ENCODE measurements at places on chromosomes 4 and X.

DNA sequence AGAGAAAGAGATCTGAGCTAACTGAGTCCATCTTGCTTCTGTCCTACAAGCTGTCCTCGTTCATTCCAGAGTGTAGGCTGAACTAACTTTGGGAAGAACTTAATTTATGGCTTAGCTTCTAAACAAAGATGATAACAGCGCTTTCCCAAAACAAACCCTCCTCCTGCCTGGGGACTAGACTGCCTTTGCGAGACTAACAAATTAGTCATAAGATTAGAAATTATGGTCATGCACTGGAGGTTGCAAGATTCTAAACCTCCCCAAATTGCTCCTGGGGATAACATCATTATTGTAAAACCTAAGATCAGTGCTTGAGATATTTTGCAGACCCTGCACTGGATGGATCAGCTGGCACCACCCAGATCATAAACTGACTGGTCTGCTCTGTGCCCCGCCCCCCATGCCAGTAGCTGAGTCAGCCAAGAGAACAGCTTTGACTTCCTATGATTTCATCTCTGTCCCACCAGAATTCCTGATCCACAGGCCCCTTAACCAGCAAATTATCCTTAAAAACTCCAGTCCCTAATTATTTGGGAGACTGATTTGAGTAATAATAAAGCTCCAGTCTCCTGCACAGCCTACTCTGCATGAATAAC, 883.3 kb downstream of the TRIML1 start:
- DNase-seq: no peak

- DNase-seq: no peak
Measured at GRCh38 chrX:121050781-121051180, 3.4 kb downstream of the GLUD2 start.

DNA sequence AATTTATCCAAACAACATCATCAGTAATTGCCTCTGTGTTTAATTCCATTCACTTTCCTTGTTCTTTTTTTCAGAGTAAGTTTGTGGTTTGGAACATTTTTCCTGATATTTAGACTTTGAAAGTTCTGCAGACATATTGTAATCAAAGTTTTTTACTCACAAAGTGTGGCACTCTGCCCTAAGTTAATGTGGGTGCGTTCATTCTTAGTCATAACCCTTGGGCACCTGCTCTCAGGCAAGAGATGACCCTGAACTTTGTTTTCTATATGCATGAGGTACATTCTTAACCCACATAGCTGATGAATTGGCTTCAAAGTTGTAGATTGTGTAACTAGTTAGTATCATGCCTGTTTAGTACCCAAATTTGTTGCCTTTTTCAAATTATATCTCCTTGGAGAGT, 424.3 kb downstream of the GRXCR1 start:
- DNase-seq: no peak

GRCh38 chr4:95050980-95051701, 293.4 kb downstream of the BMPR1B start:
- no peak for DNase-seq

DNA sequence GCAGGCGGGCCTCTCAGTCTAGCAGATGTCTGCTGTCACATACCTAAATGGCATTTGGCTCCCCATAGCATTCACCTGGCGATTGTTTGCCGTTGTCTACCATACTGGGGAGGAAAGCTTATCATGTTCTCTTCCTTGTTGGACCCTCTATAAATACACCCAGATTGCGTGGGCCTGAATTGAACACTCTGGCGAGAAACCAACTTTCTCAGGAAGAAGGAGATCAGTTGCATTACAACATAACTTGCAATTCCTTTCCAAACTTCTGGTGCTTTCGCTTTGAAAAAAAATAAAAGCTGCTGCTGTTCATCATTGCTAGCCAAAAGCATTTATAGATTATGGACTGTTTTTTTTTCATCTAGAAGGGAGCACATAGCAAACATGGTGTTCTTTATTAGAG, 230.0 kb upstream of the GPC4 start:
- no peak for DNase-seq

DNA sequence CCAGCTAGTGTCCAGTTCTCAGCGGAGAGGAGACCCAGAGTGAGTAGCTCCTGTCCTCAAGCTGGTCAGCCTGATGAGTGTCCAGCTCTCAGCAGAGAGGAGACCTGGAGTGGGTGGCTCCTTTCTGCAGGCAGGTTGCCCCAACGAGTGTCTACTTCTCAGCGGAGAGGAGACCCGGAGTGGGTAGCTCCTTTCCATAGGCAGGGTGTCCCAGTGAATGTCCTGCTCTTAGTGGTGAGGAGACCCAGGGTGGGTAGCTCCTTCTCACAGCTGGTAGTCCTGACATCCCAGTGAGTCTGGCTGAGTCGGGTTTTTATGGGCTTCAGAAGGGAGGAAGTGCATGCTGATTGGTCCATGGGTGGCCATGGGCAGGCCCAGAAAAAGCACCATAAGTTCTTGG, 55.7 kb upstream of the NUDT6 start:
- DNase-seq: no peak

DNA sequence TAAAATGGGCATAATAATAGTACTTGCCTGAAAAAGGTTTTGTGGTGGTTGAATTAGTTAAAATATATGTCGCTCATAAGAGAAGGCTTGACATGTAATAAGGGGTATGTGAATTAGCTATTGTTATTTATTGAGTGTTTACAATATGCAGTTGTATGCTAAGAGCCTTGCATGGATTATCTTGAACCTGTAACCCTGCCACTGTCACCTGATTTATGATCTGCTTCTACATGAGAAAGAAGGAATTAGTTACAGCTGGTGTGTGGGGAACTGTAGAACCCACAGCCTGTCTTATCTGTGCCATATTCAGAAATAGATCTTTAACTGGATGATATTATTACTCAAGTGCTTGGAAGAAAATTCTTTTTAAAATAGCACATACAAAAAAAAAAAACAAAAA, 227.7 kb downstream of the LDB2 start:
- DNase-seq: no peak

GRCh38 chr4:62208921-62209320, 1008.8 kb downstream of the ADGRL3 start:
- no peak for DNase-seq

- DNase-seq: no peak
Measured at GRCh38 chr4:35541146-35541887, 703.0 kb downstream of the ARAP2 start.

DNA sequence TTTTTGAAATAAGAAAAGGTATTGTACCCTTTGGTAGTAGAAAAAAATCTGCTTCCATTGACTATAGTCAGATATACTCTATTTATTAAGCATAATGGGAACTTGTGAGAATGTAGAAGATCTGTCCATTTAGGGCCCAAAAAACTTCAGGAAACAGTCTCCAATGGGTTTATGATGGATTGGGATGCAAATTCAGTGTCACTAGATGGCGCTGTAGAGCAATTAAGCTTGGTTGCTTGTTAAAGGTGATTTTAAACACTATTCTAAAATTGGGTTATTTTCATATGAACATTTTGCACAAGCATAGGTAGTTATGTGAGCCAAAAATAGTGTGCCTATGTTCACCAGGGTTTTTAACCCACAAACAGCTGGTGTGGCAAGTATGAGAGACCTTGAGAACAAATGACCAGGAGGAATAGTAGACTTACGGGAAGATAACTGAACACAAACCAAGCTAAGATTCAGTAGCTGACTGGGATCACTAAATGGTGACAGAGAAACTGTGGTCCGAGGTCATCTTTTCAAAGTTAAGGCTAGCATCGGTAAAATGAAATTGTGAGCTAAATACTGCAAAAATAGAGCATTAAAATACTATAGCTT, 80.3 kb upstream of the LSM6 start:
- no peak for DNase-seq

DNA sequence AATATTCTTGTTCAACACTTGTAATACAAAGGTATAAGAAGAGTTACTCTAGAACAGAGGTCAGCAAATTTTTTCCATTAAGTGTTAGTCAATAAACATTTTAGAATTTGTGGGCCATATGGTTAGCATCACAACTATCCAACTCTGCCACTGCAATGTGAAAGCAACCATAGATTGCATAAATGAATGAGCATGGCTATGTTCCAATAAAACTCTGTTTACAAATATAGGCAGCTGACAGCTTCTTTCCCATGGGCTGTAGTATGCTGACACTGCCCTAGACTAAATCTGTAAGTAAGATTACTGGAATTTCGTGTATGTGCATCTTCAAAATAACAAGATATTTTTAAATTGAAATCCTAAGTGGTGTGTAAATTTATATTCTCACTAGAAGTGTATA, 73.7 kb downstream of the GABRA2 start:
- DNase-seq: no peak

DNA sequence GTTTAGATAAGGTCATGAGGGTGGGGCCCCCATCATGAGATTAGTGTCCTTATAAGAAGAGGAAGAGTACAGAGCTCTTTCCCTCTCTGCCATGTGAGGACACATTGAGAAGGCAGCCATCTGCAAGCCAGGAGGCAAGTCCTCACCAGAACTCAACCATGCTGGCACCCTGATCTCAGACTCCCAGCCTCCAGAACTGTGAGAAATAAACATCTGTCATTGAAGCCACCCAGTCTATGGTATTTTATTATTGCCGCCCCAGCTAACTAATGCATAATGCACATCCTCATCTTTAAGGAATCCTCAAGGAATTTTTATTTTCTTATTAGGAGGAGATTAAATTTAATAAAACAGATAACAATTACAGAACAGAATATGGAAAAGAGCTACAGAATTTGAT, 16.7 kb upstream of the EXOSC9 start:
- no peak for DNase-seq

DNA sequence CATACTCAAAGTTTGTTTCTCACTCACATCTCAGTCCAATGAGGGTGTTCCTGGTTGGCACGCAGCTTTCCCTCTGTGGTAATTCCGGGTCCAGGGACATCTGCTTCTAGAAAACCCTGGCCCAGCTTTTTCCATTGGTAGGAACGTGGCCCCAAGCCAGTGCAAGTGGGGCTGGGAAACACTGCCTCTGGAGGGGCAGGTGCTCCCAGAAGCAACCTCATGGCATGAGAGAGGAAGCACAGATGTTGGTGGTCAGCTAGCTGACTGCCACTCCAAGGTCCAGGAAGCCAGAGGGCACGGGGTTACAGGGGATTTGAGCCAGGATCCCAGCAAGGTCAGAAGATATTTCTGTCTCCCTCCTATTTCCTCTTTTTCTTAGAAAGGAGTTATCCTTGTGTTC, 47.5 kb downstream of the DCTD start:
- DNase-seq: no peak

- DNase-seq: no peak
Measured at GRCh38 chr4:185744488-185744862, 67.5 kb downstream of the SORBS2 start.

DNA sequence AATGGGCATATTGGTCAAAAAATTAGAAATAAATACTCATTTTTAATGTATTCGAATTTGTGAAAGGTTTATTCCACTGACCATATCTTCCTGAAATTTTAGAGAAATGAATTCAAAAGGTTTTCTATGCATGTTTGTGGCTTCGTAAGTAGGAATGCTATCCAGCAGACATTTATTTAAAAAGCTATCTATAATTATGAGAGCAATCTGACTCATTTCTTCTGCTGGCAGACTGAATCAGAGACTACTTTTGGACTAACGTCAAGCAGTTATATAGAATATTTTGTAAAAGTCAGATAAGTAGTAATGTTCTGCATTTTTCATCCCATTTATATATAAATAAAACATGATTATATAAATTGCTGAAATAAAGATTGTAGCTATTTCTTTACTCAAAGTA, 125.0 kb downstream of the SPCS3 start:
- DNase-seq: no peak

- no peak for DNase-seq
Measured at GRCh38 chrX:40151211-40152172, 53.7 kb upstream of the BCOR start.

GRCh38 chr4:153514688-153515426, 48.7 kb downstream of the TMEM131L start:
- DNase-seq: no peak

DNA sequence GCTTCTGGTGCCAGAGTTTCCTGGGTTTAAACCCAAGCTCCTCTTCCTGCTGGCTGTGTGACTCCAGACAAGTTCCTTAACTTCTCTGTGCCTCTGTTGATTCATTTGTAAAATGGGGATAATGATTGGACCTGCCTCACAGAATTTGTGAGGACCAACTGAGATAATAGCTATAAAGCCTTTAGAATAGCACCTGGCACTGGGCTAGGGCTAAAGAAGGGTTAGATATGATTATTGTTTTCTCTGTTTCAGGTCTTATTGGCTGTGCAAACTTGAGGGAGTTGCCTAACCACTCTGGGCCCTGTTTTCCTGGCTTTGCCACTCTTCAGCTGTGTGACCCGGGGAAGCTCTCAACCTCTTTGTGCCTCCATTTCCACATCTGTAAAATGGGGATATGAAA, 37.8 kb downstream of the LGI2 start:
- no peak for DNase-seq

GRCh38 chr4:88643932-88644331, 51.7 kb downstream of the HERC3 start:
- no peak for DNase-seq

- DNase-seq: peak; percentile 23
Measured at GRCh38 chr4:38860788-38861424, 4.3 kb upstream of the TLR6 start.

DNA sequence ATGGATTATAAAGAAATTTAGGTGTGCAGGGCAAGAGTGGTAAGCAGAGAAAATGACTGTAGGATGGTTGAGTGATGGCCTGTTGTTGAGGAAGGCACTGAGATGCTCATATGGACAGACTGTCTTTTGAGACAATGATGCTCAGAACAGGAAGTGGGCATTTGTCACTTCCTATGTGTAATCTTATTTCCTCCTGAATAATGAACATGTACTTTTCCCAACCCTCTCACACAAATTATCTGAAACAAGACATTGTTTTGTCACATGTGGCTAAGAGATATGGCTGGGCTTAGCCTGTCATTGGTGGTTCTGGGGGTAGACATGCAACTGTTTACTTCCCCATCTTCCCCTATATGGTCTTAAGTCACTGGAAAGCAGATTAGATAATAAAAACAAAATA, 240.5 kb downstream of the CFAP47 start:
- DNase-seq: no peak

GRCh38 chrX:119654112-119654531, 38.8 kb downstream of the SEPTIN6 start:
- DNase-seq: no peak

- no peak for DNase-seq
Measured at GRCh38 chr4:61468024-61468720, 268.0 kb downstream of the ADGRL3 start.

- no peak for DNase-seq
Measured at GRCh38 chrX:72025236-72025770, 106.4 kb downstream of the RTL5 start.

- no peak for DNase-seq
Measured at GRCh38 chr4:70632028-70632427, 3.5 kb downstream of the ENAM start.

- no peak for DNase-seq
Measured at GRCh38 chr4:104492183-104492771, 2.4 kb downstream of the CXXC4 start.

DNA sequence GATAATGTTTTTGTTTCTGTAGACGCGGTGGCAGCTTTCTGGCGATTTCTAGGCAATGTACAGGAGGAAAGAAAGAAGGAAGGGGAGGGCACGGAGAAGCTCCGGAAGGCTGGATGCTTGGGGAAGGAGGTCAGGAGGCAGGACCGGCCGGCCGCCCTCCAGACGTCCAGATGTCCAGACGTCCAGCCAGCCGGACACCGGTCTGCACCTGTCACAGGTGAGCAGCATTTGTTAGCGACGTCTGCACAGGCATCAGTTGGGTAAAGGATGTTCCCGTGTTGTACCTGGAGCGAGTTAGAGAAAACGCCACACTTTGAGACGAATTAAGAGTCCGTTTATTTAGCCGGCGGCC, 90.0 kb upstream of the PPP2R3B start:
- no peak for DNase-seq

GRCh38 chr4:169009286-169010124, 550 bp downstream of the CBR4 start:
- peak; percentile 38 for DNase-seq

- DNase-seq: no peak
Measured at GRCh38 chr4:629636-629914, 4.2 kb downstream of the PDE6B start.

Measured in activated CD8-positive, alpha-beta memory T cell treated with anti-CD3 and anti-CD28 coated beads for 1 hour (primary cell).